ENCODE measurements at places on chromosomes 1 and 21. TPM values are rescaled to one million over a fixed set of nuclear protein-coding genes. Genes with fewer than 3 reads are reported as not detected.

Gene IFNLR1
- 0.41 TPM for total RNA-seq

Gene CELA3B
- total RNA-seq: not detected

GRCh38 chr1:159200769-159201168 is 3.9 kb upstream of the ACKR1 start:
- DNase-seq: no peak

Gene NUF2
- total RNA-seq: 3.3 TPM

All from frontal cortex (tissue), 4 donors.